T-helper 2 cell (primary cell): ENCODE measurements at places on chromosomes 5 and 9.

DNA sequence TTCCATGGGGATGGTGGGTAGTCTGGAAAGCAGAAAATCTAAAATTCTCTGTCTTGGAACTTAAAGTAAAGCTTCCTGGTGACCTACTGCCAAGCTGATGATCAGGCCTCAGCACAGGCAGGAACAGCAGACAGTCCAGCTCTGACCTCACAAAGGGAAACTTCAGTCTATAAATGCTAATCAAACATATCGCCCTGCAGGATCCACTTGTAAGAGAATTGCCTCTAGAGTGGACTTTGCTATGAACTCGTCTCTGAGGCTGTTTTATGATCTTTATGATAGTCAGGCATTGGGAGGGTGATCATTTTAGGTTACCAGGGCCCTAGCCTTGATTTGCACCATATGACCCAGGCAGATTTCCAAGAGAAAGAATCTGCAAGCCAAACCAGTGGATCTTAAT is 67.6 kb upstream of the SELENOP start:
- DNase-seq, result no peak

DNA sequence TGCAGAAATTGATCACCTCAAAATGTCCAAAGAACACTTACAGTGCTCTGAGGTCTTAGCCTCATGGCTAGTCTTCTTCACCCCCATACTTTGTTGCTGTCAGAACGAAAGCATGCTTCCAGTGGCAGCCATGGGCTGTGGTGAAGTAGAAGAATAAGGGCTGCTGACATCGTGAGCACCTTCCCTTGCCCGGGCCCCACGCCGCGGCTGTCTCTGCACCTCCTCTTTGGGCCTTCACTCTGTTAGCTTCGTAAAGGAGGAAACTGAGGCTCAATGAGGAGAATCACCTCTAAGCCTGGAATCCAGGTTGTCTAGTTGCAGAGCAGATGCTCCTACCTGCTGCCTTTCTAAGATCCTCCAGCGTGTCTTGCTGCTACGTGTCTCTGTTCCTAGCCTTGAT is 139.5 kb upstream of the SLC28A3 start:
- DNase-seq, result no peak

GRCh38 chr5:116525674-116526073 is 48.9 kb downstream of the SEMA6A start:
- no peak for DNase-seq

DNA sequence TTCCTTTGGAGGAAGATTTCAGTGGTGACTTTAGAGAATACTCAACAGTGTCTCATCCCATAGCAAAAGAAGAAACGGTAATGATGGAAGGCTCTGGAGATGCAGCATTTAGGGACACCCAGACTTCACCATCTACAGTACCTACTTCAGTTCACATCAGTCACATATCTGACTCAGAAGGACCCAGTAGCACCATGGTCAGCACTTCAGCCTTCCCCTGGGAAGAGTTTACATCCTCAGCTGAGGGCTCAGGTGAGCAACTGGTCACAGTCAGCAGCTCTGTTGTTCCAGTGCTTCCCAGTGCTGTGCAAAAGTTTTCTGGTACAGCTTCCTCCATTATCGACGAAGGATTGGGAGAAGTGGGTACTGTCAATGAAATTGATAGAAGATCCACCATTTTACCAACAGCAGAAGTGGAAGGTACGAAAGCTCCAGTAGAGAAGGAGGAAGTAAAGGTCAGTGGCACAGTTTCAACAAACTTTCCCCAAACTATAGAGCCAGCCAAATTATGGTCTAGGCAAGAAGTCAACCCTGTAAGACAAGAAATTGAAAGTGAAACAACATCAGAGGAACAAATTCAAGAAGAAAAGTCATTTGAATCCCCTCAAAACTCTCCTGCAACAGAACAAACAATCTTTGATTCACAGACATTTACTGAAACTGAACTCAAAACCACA is 67.4 kb downstream of the VCAN start:
- peak; percentile 19 for DNase-seq

DNA sequence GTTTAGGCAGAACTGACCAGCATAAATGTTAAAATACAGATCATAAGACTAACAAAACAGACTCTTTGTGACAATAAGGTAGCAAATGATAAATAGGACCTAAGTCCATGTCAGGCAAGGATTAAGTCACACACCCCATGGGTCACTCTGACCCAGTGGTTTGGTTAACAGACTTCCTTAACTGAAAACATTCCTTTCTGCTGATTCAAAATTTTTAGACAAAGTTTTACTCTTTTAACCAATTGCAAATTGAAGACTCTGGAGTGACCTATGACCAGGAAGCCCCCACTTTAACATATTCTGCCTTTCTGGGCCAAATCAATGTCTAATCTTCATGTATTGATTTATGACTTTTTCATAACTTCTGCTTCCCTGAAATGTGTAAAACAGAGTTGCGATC is 4.9 kb upstream of the NXNL2 start:
- no peak for DNase-seq

DNA sequence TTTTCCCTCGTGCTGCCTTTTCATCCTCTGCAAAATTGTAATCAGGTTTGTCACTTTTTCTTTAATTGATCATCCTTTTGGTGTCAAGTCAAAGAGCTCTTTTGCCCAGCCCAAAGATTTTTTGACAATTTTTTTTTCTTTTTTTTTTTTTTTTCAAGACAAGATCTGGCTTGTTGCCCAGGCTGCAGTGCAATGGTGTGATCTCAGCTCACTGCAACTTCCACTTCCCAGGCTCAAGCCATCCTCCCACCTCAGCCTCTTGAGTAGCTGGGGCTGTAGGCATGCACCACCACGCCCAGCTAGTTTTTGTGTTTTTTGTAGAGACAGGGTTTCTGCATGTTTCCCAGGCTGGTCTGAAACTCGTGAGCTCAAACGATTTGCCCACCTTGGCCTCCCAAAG is 36.7 kb downstream of the CDK7 start:
- no peak for DNase-seq

DNA sequence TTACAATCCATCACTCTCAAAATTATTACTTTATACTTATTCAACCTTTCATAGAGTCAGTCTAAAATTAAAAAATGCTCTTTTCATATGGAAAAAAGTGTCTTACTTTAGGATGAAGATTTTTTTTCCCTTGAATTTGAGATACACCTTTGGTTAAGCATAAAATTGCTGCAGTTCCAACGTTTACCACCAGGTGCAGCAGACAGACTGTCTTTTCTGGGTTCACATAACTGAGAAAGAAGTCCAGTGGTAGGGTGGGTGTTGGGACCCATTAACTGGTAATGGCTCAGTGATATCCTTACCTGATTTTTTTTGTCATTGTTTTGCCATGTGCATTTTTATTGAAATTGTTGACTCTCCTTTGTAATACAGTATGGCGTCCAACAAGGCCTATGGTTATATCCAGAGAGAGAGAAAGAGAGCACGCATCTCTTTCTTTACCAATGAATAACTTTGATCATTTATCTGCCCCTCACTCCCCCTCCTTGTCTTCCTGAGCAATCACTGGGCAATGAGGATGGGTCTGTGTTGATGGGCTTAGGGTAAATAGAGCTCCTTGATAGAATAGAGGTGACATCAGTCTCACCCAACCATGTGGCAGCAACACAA is 98.4 kb downstream of the FBXL7 start:
- no peak for DNase-seq

GRCh38 chr5:135422419-135422818 is 23.4 kb upstream of the MACROH2A1 start:
- DNase-seq, result no peak

GRCh38 chr5:130884023-130884422 is 281.0 kb downstream of the HINT1 start:
- no peak for DNase-seq

GRCh38 chr9:27534131-27534530 is 4.5 kb upstream of the MOB3B start:
- DNase-seq, result no peak

GRCh38 chr5:88480801-88481499 is 212.3 kb upstream of the TMEM161B start:
- no peak for DNase-seq

GRCh38 chr9:109113892-109114609 is 5.7 kb downstream of the TMEM245 start:
- DNase-seq, result no peak

GRCh38 chr9:106983346-106983745 is 120.4 kb downstream of the ZNF462 start:
- DNase-seq, result no peak

- no peak for DNase-seq
Observed at GRCh38 chr9:95406121-95406520, 88.6 kb upstream of the FANCC start.

DNA sequence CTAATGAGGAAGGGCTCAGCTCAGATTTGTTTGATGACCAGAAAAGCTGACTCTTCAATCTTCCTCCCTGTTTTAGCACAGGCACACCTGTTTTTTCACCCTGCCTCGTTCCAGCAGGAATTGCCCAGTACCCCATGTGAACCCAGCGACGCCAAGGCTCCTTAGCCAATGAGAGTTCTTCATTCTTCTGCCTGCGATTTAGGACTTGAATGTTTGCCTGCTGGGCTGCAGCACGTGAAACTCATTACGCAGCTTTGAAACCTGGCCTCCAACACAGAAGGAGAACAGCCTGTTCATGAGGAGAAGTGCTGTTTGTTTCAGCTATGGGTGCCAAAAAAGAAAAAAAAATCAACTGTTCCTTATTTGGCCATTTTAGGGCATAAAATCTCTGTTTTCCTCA is 315.5 kb downstream of the TRPM3 start:
- no peak for DNase-seq

GRCh38 chr5:168585119-168585856 is 6.1 kb upstream of the PANK3 start:
- no peak for DNase-seq

- DNase-seq, result no peak
Observed at GRCh38 chr5:158845941-158846340, 253.8 kb downstream of the EBF1 start.

GRCh38 chr5:80239680-80240367 is 16.0 kb downstream of the SERINC5 start:
- DNase-seq, result no peak
